ENCODE measurements at places on chromosomes 2 and 18. TPM values are rescaled to one million over a fixed set of nuclear protein-coding genes. Genes with fewer than 3 reads are reported as not detected.
A peak's percentile ranks its signal among the peaks of the same experiment; 100 is the strongest.

DNA sequence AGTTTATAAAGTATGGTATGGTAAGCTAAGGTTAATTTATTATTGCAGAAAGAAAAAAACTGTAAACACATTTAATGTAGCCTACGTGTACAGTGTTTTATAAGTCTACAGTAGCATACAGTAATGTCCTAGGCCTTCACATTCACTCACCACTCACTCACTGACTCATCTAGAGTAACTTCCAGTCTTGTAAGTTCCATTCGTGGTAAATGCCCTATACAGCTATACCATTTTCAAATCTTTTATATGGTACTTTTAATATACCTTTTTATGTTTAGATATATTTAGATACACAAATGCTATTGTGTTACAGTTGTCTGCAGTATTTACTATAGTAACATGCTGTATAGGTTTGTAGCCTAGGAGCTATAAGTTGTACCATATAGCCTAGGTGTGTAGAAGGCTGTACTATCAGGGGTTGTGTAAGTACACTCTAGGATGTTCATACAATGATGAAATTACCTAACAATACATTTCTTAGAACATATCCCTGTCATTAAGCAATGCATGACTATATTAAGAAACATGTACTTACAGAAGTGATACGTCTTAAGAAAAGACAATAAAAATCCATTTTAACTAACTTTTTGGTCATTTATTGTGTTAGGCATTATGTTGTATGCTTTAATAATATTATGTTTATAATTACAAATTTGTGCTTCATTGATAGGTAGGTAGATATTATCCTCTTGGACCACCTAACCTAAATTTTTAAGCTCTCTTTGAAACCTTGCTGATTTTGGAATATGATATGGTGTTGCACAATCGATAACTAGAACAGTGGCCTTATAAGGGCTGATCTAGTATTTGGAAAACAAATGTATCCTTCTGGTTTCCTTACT, 51.9 kb downstream of the VRK2 start:
- peak; percentile 28 for DNase-seq

DNA sequence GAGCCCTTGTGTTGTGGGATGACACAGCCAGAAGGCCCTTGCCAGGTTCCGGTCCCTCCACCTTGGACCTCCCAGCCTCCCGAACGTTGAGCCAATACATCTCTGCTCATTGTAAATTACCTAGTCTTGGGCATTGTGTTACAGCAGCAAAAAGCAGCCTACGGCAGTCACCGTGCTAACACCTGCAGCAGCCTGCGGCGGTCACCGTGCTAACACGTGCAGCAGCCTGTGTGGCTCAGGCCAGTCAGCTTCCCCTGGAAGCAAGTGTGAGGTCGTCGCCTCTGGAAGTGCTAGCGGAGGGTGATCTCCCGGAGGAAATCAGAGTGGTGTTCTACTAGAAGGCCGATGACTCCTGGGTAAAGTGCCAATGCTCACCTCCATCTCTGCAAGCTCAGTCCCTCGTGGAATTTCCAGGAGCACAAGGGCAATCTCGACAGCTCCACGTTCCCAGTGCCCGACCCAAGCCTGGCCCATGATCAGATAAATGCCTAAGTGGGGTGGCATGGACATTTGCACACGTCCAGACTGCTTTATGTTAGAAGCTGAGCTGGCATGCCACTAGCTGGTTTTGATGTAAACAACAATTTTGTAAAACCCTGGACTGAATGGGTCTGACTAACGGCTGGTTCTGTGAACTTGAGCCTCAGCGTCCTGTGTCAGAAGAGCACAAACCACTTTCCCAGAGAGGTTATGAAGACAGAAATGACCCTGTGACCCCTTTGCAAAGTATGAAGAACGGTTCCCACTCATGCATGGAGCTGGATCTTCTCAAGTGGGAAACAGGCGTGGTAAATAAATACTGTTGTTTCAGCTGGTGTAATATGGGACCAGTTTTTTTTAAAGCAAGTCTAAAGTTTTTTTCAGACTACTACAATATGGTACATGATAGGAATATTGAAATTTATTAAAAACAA, 11.4 kb upstream of the CNDP1 start:
- DNase-seq, result no peak

CFAP221 gene
- not detected for total RNA-seq

MC4R gene
- total RNA-seq, result not detected

UGT1A3 gene
- total RNA-seq, result not detected

ZNF385B gene
- not detected for total RNA-seq

All from lung microvascular endothelial cell (primary cell).